ENCODE measurements at places on chromosomes 3 and 15.

GRCh38 chr3:2517500-2518172 is 419.0 kb downstream of the CNTN4 start:
- DNase-seq, result no peak

DNA sequence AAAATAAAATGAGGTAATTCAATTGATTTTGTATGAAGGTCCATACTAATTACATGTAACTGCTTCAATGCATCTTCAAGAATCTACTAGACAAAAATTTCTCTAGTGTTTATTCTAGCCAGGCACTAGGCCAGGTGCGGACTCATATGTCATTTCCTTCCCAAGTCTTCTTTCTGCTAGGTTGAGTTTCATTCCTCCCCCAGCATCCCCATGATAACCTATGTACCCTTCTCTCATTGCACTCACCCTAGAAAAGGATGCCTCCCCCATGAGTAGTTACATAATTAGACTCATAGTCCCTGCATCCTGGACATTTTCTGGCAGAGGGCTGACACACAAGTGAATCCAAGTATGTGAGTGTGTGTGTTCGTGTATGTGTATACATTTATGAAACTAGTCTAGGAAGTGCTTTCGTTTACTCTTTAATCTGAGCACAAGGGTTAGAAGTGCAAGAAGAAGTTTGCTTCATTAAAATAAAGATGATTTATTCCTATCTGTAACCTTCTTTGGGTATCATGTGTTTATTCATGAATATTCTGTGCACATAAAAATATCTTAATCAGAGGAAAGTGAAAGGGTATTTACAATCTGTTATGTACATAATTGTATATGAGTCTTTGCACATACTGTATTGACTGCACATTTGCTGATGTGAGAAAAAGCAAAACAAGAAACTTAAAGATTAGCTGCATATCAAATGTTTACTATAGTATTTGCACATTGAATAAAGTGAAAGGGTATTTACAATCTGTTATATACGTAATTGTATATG is 585.6 kb upstream of the ZNF717 start:
- DNase-seq, result no peak

GRCh38 chr15:93658026-93658816 is 569.2 kb upstream of the RGMA start:
- no peak for DNase-seq

- DNase-seq, result no peak
Measured at GRCh38 chr3:174431717-174432116, 427.4 kb upstream of the NAALADL2 start.

GRCh38 chr3:148023994-148024393 is 614.8 kb downstream of the ZIC1 start:
- no peak for DNase-seq

DNA sequence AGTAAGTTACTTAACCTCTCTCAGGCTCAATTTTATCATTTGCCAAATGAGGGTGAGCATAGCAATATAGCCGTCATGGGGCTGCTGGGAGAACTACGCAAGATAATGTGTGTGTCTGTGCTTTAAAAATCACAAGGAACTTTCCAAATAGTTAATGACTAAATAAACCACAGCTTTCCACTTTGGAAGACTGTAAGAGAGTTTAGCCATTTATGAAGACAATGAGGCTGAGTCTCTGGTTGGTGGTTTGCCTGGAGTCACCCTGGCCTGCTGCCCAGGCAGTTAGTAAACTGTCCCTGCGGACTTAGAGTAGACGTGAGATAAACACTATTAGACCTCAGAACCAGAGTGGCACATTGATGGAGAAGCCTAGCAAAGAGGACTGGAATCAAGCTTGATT is 357.7 kb downstream of the CLSTN2 start:
- DNase-seq, result no peak

GRCh38 chr3:66041116-66041515 is 2.4 kb upstream of the MAGI1 start:
- no peak for DNase-seq

GRCh38 chr3:31981206-31982181 is at the start of the genes OSBPL10 and ZNF860:
Gene OSBPL10 (minus strand): TSS chr3:31981262. CDS start chr3:31981179, 83 bp downstream.
Gene ZNF860 (plus strand): TSS chr3:31981750. CDS start chr3:31989080, 7,330 bp downstream.
- peak; percentile 92 for DNase-seq

DNA sequence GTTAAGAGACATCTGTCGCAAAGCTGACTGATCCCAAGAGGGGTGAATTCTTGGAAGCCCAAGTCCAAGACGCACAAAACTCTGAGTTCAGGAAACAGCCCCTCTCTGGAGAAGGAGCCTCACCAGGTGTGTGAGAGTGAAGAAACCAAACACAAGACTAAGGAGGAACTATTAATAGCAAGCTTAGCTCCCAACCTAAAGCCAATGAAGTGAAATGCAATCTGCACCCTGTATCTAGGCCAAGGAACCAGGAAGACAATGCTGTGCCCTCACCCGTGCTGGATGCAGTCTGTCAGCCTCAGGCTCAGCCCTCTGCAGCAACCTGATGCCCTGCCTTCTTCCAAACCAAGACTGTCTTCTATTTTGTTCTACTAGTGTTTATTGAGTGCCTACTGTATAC is 22.5 kb upstream of the THBS1 start:
- DNase-seq, result no peak

Data from vagina (tissue), 2 donors.